ENCODE measurements at places on chromosomes 12 and 14.

DNA sequence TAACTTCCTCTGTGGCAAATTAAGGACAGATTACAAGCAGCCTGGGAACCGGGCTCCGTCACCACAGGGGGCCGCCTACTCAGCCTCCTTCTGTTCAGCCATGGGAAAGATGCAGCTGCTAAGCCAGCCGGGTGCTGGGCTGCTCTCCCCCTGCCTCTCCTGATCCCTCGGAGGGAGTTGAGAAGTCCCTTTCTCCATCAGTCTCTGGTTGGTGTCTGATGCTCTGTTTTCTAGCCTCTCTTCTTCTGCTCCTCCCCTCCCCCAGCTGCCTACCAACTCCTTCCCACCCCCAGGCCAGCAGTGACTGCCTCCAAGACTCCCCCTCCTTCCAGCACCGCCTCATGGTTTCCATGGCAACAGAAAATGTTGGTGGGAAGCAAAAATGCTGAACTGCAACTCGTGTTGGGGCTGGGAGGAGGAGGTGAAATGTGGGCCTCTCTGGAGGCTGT is 486.7 kb downstream of the APAF1 start:
- DNase-seq, result peak; percentile 54

GRCh38 chr14:70006699-70007098 is 127.5 kb downstream of the SMOC1 start:
- DNase-seq, result no peak

DNA sequence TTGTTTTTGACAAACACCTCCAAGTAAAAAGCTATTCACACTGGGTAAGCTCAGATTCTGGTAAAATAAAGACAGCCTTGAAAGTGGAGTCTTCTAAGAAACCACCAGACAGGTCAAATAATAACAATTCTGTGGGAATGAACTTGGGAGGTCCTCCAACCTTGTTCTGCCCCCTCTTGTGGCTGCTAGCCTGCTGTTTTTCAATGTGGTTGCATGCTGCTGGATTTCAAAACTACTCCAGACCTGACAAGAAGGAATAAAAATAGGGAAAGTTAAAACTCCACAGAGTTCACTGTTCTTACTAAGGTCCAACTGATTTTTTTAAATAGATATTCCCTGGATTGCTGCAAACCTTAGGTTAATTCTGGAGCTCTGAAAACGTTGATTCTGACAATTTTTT is 32.2 kb upstream of the RIN3 start:
- no peak for DNase-seq

DNA sequence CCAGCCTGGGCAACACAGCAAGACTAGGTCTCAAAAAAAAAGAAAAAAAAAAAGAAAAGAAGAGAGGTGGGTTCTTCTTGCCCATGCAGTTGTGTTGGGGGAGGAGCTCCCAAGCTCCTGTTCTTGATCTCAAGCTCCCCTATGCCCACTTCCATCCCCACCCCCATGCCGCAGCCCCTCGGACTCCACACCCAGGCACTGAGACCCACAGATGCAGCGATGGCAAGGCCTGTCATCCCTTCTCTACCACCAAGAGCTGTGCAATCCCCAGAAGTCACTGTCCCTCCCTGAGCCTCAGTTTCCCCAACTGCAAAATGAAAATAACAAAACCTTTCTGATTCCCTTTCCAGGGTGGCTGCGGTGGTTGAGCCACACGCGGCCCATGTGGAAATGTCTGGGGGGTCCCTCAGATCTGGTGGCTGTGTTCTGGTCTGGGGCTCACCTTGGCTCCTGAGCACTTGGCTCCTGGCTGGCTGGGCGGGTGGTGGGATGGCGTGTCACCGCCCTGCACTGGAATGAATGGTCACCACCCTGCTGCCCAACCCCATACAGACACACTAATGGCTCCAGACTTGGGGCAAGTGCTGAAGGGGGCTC is 22.6 kb upstream of the KIF26A start:
- no peak for DNase-seq

GRCh38 chr14:62674563-62675237 is 370.6 kb downstream of the KCNH5 start:
- DNase-seq, result no peak

GRCh38 chr12:101330631-101331030 is 50.7 kb downstream of the UTP20 start:
- DNase-seq, result no peak

DNA sequence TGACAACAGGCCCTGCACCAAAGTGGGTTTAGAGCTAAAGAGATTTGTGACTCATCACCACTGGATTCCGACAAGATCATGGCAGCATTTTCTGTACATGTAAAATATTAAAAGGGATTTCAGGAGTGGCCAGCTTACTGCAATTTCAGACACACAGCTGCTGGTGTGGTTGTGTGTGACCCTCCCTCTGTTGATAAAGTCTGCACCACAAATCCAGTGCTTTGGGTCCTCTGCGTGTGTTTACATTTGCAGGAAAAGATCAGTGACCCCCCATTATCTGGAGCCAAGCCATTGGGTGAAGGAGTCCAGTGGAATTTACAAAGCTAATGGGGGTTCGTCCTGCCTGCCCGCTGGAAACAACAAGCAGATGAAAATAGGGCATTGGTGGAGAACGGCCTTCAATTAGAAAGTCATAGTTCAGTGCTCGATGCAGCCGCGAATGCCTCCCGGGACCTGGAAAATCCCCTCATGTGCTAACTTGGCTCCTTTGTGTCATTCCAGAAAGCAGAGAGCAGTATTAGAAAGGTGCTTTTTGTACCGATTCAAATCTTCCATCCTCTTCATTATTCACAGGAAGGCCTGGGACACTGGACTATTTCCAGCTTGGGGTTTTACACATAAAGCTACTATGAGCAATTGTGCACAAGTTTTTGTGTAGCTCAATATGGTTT is 188.5 kb upstream of the TMEM132C start:
- DNase-seq, result no peak

- no peak for DNase-seq
Observed at GRCh38 chr12:116692605-116693004, 45.3 kb downstream of the SPRING1 start.

- DNase-seq, result no peak
Observed at GRCh38 chr14:100649173-100649519, 61.9 kb upstream of the BEGAIN start.

- no peak for DNase-seq
Observed at GRCh38 chr12:79521576-79521975, 169.2 kb downstream of the PAWR start.

DNA sequence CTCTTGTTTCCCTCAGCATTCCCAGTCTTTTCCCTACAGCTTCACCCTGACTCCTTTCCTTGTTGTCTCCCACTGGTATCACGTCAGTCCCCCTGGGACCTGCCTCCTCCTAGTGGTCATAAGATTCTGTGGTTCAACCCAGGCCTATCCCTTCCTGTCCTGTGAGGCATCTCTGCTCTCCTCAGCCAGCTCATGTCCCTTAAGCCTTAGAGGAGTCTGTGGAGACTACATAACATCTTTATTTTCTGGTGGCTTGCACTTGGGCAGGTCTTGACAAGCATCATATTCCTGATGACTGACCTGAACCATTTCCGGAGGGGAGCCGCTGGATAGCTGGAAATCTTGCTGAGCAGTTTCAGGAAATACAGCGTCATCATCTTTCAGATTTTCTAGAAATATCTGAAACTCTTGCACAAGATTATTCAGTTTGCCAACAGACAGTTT is 688 bp downstream of the C12orf71 start:
- DNase-seq, result no peak

DNA sequence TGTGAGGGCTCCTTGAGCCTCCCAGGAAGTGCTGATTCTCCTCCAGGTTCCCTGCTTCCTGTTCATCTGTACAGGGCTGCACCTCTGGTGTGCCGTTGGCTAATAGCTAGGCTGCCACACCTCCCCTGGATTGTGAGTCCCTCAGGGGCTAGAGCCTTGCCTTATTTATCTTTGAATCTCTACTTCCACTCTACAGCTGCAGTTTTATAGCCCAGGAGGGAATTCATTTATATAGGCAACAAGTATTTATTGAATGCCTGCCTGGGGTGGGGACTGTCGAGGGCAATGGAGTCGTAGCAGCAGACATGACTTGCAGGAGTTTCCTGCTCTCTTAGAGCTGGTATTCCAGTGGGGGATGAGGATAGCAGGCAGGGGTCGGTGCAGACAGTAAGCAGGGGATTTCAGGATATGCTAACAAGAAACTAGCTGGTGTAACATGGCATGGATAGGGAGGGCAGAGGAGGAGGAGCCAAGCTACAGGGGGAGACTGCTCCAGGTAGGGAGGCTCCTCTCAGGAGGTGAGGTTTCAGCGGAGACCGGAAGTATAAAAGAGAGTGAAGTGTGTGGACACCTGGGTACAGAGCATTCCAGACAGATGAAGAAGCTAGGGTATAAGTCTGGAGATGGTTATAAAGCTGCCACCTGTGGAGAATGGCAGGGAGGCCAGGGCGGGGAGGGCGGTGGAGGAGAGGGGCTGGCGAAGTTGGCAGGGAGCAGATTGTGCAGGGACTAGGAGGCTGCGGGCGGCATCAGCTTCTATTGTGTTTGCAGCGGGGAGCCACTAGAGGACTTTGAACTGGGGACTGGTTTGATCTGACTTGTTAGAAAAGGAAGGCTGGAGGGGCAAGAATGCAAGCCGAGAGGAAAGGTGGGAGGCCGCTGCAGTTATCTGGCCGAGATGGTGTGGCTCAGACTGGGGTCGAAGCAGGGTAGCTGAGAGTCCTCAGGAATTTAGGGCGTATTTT is 17.2 kb downstream of the USP30 start:
- no peak for DNase-seq

DNA sequence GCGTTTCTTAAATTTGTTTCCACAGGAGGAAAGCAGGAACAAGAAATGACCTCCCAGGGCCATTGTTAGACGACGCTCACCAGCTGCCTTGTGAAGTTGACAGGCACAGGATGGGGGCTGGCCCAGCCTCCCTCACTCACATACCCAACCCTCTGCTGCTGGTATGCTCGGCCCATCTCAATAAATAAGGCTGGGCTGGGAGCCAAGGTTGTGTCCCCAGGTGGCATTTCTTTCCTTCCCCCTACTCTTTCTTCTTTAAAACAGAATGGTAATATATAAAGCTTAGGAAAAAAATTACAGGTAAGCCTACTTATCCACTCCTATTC is 93.0 kb downstream of the ACTN1 start:
- no peak for DNase-seq

DNA sequence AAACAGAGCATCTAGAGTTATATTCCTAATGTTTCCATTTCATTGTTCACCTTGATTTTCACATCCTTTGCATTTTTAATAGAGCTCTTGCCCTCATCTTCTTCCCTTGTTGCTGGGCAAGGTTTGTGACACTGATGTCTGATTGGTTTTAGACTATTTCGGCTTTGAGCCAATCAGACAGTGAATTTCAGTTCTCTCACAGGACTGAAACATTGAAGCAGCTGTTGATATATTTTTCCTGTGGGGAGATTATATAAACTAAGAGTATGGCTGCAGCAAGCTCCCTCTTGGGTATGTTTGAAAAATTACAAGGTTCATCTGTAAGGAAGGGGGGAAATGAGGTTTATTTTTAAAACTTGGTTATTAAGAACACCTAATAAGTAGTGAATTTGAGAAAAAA is 51.2 kb downstream of the ATF7IP start:
- no peak for DNase-seq

- DNase-seq, result peak; percentile 73
Observed at GRCh38 chr12:95790033-95790916, at the start of gene NTN4. Gene NTN4 (minus strand): TSS chr12:95790764. CDS start chr12:95790309, 455 bp downstream.

- DNase-seq, result no peak
Observed at GRCh38 chr12:3607039-3607720, 116.2 kb downstream of the PRMT8 start.

DNA sequence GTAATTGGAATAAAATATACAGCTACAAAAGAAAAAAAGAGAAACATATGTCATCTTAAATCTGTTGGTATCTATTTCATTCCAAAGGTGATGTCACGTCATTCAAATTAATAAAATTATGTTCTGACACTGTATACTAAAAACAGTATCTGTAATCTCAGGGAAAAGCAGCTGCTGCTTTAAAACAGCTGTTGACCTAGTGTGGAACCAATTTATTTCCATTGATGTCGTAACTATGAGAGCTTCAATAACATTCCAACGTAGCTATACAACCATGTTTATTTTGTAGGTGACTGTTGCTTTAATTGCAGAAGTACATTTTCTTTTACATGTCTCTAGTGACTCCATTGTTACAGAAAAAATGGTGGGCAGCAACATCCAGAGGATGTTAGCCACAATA is 571.7 kb downstream of the RPS29 start:
- no peak for DNase-seq

- DNase-seq, result peak; percentile 44
Observed at GRCh38 chr12:93679308-93679925, 2.2 kb downstream of the CRADD start.

GRCh38 chr14:71588576-71589215 is 343.5 kb upstream of the RGS6 start:
- DNase-seq, result no peak

- peak; percentile 71 for DNase-seq
Observed at GRCh38 chr12:131007031-131007739, 53.5 kb downstream of the ADGRD1 start.

DNA sequence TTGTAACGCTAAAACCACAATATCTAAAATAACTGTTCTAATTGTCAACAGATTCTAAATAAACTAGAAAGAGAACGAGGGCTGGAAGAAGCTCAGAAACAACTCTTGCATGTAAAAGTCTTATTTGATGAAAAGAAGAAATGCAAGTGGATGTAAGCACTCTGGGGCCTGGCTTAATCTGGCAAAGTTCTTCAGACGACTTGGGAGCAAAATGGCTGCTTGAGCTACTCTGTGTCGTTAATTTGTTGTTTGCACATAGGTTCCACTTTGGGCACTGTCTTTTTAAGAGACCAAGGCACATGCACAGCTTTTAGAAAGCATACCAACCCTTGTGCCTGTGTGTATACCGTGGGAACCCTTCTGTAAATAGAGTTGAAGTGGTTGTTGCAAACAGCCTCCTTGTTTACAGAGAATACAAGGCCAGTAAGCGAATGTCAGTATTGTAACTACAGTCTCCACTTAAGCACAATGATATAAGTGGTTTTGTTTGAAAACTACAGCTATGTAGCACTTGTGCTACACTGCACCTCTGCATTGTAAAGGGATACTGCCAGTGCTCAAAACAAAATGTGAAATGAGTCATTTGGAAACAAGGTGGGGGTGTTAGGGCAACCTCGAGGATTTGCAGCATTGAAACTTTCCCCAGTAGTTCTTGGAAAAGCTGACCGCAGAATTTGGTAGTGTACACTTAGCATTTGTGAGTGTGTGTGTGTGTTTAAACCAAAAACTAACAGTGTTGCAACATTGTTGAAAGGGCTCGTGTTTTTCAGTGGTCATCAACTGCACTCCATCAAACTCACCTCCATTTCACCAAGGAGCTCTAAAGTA is 154.3 kb downstream of the CEP83 start:
- no peak for DNase-seq
